NCI-H1105 (cell line): ENCODE measurements at places on chromosomes 3 and 15.

DNA sequence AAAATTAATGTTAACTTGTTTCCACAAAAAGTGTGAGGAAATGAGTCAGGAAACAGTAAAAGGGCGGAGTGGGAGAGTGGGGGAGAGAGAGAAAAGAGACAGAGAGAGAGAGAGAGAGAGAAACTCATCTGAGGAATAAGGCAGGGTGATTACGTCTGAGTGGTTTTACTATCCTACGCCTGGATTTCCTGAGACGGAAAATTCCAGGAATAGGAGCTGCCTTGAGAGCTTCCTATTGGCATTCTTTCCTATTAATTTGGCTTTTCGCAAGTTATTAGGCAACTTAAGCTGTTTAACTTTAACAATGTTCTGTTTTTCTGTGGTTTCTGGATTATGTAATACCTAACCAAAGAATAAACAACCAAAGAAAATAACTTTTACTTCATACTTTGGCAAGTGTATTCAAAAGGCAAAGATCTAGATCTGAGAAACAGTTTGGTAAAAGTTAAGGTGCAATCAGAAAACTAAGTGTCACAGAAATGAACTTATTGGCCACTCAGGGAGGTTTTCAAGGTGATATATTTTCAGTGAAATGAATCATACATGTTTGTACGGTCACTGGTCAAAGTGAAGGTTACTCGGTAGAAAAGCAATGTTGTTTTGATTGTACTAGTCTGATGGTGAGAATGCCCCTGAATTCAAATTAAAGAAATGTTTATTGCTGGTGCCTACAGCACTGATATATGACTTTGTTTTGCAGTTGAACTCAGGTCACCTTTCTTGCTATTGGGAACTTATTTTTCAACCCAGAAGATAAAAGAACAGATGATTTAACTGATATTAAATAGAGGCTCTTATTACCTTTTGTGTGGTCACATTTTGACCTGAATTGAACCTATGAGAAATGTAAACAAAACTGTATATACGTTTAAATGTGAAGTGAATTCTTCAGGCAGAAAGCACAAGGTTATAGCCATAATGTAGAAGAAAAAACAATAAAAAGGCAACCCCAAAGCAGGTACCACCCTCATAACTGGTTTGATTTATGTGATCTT lies 39.9 kb upstream of the TNFSF10 start:
- no peak for DNase-seq

GRCh38 chr15:81819924-81820635 lies 225.7 kb downstream of the MEX3B start:
- DNase-seq: no peak

DNA sequence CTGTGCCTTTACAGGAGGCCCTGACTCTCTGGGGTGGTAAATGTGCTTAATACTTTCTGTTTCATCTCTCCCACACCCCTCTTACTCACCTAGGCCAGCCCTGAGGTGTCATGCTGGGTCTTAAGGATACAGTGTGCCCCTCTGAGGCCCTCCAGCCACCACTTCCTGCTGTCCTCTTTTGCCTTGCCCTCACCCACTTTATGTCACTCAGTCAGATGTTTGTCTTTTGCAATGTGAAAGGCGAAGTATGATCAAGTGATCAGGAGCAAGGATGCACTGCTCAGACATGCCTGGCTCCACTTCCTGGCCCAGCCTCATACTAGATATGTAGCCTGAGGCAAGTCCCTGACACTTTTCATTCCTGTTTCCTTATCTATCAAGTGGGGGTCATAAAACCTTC lies 339.0 kb upstream of the NR2E3 start:
- DNase-seq: no peak

- DNase-seq: no peak
These were observed 188.0 kb downstream of the SOX2 start for GRCh38 chr3:181899702-181900101.

GRCh38 chr15:101013769-101014675 lies 94.9 kb downstream of the LRRK1 start:
- peak; percentile 39 for DNase-seq

GRCh38 chr3:73637042-73637441 lies 12.3 kb upstream of the PDZRN3 start:
- peak; percentile 16 for DNase-seq

DNA sequence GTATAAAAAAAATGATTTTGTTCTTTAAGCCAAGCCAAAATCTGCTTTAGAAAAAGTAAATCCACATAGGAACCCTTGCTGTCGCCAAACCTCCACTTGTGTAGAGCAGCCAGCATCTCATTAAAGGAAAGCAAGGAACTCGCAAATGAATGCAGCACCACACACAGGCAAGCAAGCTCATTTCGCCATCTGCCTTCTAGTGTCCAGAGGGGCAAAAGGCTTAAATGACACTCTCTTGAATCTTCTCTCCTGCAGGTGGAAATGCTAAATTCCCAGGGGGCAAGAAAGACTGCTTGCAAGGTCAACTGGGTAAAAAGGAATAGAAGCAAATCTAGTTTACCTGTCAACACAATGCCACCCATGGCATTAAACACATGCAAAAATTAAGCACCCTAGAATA lies 2.4 kb downstream of the MB21D2 start:
- DNase-seq: peak; percentile 68

DNA sequence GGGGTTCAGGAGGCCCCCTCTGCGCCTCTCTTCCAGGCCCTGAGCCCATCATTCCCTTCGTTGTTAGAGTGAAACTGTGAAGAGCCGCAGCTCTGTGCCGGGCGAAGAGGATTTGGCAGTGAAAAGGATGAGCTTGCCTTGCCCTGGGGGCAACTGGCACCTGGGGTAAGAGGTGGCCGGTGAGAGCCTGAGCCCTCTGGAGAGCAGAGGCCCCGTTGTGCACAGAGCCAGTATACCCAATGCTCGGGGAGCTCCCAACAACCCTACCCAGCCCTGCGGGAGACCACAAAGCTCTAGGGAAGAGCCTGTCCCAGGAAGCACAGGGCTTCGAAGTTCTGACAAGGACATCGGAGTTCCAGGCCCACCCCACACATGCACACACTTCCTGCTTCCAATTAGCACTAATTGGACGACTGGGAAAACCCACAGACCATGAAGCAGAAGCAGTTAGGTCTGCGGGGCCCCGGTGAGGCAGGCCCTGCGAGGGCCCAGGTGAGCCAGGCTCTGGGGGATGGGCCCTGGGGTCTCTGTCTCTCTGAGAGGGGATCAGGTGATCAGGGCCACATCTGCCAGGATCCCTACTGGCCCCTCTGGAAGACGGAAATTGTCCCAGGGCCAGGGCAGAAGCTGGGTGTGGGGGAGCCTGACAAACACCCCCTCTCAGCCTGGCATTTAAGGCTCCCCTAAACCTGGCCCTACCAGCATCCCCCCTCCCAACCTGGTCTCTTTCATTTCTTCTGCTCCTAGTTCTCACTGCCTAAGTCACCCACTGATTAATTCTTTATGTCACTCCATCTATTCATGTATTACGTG lies 27.9 kb upstream of the SFMBT1 start:
- DNase-seq: no peak

- no peak for DNase-seq
These were observed 2.9 kb upstream of the TM4SF19 start for GRCh38 chr3:196341137-196341536.
